ENCODE measurements at places on chromosomes 7 and 10. TPM values are rescaled to one million over a fixed set of nuclear protein-coding genes. Genes with fewer than 3 reads are reported as not detected.

Gene CYP26A1
- not detected for total RNA-seq

Gene CPN1
- not detected for total RNA-seq

Gene SPDYE16
- total RNA-seq = not detected

Gene PSD
- total RNA-seq = 122 TPM

Gene SLC16A9
- 0.86 TPM for total RNA-seq

Gene CYP3A4
- not detected for total RNA-seq

Gene LZTS2
- total RNA-seq = 209 TPM

Gene CNPY4
- 13.7 TPM for total RNA-seq

Gene CAV2
- 148 TPM for total RNA-seq
